ENCODE measurements at places on chromosomes 1 and 21.

DNA sequence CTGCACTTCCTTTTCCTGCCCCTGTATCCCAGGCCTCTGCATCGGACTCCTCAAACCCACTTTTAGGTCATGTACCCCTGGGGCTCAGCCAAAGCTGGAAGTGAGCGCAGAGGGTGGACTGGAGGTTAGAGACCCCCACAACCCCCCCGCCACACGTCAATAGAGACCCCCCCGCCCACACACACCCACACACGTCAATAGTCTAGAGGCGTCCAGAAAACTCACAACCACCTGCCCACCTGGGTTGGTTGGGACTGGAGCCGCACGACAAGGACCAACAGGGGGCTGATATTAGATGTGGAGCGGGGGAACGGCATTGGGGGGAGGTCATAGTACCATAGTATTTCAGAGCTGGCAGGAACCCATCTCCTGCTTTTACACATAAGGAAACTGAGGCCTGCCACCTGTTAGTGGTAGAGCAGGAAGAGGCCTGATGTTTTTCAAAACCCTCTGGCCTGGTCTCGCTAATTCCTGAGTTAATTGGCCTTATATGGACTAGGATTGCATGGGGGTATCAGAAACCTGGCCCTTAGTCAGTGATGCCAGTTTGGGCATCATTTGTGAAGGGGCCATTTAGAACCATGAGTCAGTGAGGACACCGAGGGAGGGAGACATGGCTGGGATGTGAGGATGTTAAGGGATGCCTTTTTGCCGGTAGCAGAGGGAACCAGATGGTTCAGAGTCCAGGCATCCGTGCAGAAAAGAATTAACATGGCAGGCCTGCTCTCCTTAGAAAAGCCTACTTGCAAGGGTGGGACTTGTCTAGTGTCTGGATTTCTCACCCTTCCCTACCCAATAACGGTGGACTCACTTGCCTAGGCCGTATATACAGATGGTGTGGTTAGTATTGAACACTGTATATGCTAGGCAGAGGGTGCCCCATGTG, 1.1 kb downstream of the NENF start:
- DNase-seq, result no peak

DNA sequence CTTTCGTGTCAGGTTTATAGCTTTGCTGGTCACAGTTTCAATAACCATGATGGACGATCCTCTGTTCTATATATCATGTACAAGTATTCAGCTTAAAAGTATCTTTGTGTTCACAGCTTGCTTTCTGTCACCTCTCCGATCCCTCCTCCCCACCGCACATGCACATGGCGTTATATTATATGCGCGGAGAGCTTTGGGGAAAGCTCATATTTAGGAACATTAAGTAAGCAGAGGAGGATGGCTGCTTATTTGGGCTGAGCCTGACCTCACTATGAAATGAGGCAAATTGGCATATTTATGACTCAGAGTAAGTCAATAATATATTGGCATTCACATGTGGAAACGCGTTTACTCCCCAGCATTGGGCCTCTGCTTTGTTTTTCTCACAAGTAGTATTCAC, 360.5 kb downstream of the HLX start:
- no peak for DNase-seq

DNA sequence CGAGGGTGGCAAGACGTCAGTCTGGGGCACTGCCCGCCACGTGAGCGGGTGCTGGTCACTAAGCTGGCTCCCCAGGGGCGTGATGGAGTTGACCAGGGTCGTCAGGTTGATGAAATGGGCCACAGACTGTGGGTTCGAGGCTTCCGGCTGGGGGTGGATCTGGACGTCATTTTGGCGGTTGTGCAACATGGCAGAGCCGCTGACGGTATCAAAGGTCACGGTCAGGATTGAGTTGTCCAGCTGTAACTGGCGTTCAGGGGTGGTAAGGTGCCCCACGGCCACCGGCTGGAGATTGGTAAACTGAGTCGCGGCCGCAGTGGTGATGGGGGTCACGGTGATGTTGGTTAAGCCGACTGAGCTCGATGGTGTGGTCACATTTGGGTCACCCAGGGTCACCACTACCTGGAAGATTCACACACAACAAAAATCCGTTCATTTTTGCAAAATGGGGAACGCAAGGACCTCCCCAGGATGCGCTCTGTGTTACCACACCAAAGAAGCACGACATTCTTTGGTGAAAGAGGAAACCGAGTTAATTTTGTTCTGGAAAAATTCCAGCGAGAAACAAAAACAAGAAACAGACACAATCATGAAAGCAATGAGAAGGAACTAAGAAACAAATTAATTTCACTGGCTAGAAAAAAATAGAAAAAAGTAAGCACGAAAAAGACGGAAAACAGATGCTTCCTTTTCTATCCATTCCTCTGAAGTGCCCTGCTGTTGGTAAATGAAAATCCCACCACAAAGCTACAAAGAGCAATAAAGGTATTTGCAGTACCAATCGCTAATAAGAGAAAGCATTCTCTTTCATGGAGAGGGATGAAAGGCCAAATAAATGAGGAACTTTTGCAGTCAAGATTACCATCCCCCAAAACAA, 34.7 kb upstream of the RIPK4 start:
- no peak for DNase-seq

GRCh38 chr1:21935393-21935804, 1.7 kb downstream of the HSPG2 start:
- no peak for DNase-seq

DNA sequence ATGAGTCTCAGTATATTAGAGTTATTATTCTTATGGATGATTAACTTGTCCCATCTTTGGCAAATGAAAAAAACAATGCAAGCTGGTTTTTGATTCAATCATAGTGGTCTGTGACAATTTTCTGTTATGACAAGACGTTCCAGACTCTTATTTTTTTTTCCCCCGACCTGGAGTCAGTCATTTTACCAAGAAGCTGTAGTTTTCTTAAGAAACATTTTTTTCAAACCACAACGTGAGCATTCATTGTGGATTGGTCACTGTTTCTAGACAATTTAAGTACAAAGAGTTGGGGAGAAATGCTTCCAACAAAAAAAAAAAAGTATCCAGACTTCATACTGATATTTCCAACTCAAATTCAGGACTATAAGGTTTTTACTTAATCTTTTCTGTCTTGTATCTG, 8.0 kb upstream of the ANGPTL3 start:
- DNase-seq, result no peak

GRCh38 chr1:223738465-223739365, 26.4 kb downstream of the CAPN2 start:
- DNase-seq, result peak; percentile 61

- DNase-seq, result no peak
Measured at GRCh38 chr1:221839782-221840395, 98.0 kb upstream of the DUSP10 start.

DNA sequence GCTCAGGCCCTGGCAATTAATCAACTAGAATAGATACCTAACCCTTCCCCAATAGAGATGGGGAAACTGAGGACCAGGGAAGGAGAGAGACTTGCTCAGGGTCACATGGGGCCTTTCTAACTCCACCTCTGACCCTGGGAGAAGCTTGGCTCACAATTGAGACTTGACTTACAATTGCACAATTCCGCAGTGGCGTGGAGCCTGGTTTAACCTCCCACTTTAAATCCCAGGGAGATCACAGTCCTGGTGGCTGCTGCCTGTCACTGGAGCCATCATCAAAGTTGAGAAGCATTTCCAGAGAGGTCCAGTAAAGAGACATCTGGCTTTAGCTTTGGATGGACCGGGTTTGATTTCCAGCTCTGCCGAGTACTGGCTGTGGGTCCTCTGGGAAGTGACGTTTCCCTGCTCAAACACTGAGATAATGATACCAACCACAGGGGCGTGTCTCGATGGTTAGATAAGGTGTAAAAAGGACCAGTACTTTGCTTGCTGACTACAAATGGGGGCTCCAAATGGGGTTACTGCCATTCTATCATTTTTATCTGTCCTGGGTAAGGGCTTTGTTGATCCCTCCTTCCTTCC, 39.3 kb downstream of the TRIM62 start:
- DNase-seq, result no peak

- DNase-seq, result no peak
Measured at GRCh38 chr1:182147136-182147820, 85.8 kb upstream of the ZNF648 start.

DNA sequence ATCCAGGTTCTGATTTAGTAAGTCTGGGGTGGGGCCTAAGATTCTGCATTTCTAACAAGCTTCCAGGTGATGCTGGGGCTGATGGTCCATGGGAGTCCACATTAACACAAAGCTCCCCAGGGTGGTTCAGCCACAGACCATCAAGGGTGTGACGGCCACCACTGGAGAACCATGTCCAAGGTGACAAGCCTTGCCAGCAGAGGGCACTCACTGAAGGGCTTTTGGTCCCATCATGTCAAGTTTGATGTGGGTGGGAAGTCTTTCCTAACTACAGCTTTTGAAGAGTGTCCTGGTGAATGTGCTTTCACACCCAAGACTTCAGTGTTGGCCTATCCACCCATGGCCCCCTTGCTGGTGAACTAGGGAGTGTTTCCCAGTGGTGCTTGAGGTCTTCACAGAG, 67.1 kb downstream of the UBE2T start:
- DNase-seq, result no peak

DNA sequence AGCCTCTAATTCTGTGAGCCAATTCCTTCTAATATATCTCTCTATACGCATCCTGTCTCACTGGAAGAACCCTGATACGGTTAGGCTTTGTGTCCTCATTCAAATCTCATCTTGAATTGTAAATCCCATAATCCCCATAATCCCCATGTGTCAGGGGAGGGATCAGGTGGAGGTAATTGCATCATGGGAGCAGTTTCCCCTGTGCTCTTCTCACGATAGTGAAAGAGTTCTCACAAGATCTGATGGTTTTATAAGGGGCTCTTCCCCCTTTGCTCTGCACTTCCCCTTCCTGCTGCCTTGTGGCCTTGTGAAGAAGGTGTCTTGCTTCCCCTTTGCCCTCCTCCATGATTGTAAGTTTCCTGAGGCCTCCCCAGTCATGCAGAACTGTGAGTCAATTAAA, 116.1 kb downstream of the MRPS6 start:
- DNase-seq, result no peak

DNA sequence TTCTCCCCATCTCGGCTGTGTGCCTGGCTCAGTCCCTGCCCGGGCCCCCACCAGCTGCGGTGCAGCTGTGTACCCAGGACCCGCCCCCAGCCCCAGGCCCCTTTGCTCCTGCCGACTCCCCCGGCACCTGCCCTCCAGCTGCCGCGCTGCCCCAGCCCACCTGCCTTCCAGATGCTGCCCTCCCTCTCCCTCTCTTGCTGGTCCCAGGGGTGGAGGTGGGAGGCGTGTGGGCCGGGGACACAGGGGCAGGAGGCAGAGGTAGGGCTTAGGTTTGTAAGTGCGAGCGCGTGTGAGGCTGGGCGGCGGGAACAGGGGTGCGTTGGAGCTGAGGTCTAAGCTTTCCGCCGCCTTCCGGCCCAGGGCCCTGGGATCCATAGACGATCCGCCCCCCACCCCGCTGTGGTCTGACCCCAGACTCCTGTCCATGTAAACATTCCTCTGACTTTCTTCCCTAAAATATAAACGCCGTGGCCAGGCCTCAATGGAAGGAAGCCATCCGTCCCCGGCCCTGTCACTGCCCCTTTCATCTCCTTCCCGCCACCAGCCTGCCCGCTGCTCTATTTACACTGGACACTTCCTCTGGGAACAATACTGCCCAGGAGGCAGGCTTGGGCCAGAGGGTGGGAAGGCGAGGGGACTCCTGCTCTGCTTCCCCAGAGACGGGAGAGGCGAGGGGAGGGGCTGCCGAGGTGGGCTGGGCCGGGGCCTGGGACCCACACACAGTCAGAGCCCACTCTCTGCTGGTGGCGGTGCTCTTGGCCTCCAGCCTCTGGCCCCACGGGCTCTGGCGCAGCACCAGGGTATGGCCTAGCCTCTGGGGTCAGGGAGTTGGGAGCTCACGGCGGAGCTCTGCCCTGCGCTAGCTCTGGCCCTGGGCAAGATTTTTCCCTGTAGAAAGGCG, 128.3 kb downstream of the CASZ1 start:
- no peak for DNase-seq

DNA sequence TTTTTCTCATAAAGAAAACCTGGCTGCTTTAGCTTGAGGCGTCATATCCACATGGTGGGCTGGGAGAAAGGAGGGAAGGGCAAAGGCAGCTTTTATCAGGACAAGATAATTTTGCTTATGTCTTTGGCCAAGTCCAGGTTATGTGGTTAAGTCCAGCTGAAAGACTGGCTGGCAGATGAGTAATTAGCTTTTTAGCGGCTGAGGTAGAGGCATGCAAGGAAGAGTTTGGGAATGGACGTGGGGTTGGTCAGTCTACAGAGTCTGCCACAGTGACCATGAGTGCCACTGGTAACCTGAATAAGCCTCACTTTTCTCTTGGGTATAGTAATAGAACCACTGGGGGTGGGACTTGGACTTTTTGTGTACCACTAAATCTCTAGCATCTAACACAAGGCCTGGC, 39.8 kb downstream of the NEK7 start:
- no peak for DNase-seq

DNA sequence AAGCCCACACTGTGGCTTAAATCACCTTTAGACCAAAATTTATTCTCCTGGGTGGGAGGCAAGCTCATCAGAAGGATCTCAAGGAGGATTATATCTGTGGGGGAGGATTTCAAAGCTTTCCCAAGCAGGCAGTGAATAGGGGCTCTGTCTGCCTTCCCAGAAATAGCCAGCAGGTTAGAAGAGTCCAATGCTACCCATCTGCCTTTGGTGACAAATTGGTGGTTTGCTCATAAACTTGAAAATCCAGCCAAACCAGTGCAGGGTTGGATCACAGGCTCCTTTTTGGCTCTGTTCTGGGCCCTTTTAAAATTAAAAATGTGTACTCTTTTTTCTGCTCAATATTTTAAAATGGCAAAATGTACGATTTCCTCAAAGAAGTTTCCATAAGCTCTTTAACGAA, 118.9 kb upstream of the ZC3H11B start:
- no peak for DNase-seq

DNA sequence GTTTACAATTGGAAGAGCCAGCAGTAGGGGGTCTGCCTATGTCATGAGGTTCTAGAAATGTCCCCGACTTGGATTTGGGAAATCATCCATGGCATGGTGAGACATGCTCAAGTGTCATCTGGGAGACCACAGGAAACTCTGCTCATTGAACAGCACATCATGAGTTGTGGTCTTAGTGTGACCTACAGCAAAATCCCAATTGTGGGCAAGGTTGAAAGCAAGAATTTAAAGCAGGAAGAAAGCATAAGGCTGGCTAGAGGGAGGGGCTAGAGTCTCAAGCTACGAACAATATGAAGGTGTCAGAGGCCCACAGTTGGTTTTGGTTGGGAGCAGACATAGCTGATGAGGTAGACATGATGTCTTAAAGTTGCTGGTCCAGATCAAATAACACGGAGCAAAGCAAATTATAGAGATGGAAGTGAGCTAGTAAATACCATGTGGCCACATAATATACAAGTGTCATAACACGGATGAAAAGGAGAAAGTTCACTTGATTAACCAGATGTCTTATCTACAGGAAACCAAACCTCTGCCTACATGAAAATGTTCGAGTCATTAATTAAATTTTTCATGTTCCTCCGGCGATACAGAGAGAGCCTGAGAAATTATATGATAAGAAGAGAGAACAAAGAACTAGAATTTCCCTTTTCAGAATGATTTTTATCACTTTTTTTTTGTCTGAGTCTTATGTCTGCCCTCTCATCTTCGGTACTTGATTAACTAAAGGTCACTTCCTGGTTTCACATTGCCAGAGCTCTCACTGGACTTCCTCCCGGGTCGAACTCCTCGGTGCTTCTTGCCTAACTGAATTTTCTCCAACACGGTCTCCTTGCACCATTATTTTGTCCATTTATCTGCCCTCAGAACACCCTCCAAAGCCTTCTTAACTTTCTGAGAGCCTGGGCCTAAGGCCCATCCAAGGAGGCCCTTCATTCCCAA, 67.5 kb upstream of the DUSP10 start:
- DNase-seq, result no peak
